ENCODE measurements at places on chromosomes 7 and 10.
A peak's percentile ranks its signal among the peaks of the same experiment; 100 is the strongest.

DNA sequence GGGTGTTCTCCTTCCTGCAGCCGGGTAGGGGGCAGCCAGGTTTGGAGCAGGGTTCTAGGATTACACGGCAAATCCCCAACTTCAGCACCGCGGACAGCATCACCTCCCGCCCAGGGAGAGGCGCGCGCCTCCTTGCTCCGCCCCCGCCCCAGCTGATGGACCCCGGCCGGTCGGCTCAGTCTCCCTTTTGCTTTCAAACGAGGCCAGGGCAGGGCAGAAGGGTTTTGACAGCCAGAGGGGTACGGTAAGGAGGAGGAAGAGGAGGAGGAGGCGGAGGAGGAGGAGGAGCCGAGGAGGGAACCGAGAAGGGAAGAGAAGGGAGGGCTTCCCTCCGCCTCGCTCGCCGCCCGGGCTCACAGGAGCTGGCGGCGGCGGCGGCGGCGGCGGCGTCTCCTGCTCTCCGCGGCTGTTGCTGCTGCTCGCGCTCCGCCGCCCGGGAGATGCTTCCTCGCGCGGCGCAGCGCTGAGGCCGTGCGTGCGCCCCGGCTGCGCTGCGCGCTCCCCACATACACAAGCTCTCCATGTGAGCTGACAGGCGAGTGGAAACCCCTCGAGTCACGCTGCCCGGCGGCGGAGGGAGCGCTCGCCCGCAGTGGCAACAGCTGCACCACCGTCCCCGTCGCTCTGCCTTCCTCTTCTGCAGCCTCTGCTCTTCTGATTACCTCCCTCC, 615 bp upstream of the CNTNAP2 start:
- DNase-seq = no peak

DNA sequence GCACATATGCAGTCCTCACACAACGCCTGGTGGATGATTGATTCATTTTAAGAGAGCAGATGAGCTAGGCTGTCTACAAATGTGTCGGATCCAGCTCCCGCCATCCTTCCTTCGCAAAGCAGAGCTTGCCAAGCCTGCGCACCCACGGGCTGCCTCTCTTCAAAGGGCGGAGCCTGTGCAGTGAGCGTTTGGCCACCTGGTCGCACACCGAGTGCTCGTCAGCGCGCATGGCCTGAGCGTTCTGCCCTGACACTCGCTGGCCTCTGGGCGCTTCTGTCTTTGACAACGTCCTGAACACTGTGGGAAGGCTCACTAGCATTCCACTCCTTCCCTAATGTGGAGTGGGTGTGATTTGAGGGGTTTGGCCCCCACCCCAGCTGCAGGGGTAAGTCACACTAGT, 47.1 kb upstream of the TMEM72 start:
- no peak for DNase-seq

GRCh38 chr7:117982071-117983055, 109.1 kb upstream of the CTTNBP2 start:
- no peak for DNase-seq

DNA sequence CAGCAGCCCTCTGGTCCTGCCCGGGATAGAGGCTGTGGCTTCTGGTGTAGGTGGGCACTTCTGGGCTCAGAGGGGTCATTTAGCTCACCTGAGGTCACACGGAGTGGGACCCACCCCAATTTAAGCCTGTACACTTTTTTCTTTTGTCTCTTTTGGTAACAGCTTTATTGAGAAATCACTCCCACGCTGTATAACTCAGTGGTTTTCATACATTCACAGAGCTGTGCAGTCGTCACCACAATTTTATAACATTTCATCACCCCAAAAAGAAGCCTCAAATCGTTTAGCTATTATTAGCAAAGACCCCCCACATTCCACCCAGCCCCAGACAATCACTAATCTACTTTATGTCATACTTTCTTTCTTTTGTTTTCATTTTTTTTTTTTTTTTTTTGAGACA, 62.3 kb downstream of the LHPP start:
- no peak for DNase-seq

DNA sequence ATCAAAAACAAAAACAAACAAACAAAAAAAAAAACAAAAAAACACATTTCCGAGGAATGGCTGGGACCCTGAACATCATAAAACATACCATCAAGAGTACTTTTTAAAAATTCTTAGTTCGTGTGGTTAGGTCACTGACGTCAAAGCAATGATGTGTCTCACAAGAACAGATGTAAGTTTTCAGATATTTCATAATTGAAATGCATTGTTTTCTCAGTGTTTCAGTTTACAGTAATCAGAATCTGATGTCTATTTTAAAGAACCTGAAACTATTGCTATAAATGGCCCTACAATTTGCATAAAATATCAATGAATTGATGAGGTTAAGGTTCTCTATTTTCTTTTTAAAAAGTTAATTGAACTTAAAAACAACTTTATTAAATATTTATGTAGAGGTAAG, 103.7 kb upstream of the HGF start:
- DNase-seq = no peak

DNA sequence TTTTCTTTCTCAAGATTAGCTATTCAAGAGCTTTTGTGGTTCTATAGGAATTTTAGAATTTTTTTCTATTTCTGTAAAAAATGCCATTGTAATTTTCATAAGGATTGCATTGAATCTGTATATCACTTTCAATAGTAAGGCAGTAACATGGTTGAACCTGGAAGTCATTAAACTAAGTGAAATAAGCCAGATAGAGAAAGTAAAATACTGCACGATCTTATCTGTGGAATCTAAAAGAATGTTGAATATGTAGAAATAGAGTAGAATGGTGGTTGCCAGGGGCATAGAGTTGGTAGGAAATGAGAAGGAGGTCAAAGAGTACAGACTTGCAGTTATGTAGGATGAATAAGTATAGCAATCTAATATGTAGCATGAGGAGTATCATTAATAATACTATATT, 1073.5 kb upstream of the LRRN3 start:
- DNase-seq = no peak

DNA sequence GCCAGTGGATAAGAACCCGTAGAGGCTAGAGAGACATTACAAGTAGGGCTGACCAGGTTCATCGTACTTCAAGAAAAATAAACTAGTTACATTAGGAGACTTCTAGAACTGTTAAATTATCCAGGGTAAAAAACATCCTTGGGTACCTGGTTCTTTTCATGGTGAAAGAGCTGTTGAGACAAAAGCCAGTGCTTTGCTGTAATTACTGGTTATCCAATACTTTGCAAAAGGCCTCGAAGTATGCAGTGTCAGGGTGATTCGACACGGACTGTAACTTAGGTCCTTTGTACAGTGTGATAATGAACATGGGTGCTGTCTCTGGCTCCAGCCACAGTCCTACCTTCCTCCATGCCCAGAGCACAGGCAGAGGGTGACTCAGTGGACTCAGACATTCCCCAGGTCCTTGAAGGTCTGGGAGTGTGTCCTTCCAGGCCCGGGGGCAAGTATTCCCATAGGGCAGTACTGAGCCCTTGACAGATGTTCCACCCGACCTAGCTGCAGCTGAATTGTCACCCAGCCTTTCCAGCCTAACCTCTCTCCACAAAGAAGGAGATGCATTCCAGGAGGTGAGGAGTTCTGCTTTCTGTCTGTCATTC, 123.6 kb upstream of the TMEM72 start:
- DNase-seq = no peak

GRCh38 chr10:23439961-23440889, 1.4 kb downstream of the OTUD1 start:
- DNase-seq = peak; percentile 15

GRCh38 chr10:124074501-124075109, 18.8 kb downstream of the CHST15 start:
- no peak for DNase-seq

GRCh38 chr10:113000876-113001598, 51.0 kb downstream of the TCF7L2 start:
- DNase-seq = no peak

DNA sequence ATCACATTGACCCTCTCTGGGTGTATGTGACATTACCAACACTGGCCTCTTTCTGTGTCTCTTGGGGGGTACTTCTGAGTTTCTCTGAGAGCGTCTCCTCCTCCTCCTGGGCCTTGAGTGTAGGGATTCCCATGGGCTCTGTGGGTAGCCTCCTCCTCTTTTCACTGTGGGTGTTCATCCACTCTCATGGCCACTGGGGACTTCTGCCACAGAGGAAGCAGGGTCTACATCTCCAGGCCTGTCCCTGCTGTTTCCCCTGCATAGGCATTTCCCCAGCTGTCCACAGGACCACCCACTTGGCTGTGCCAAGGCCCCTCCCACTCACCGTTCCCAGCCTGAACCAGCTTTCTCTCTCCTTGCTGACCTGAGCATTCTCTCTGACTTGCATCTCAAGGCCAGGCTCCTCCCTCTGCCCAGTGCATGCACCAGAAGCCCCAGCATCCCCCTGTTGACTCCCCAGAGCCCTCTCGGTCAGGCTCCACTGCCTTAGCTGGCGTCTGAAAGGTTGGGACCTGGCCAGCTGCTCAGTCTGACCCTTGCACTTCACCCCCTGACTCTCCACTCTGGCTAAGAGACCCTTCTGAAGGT, 487.6 kb downstream of the GLRX3 start:
- DNase-seq = no peak

GRCh38 chr7:14551310-14551709, 351.2 kb downstream of the DGKB start:
- DNase-seq = no peak

DNA sequence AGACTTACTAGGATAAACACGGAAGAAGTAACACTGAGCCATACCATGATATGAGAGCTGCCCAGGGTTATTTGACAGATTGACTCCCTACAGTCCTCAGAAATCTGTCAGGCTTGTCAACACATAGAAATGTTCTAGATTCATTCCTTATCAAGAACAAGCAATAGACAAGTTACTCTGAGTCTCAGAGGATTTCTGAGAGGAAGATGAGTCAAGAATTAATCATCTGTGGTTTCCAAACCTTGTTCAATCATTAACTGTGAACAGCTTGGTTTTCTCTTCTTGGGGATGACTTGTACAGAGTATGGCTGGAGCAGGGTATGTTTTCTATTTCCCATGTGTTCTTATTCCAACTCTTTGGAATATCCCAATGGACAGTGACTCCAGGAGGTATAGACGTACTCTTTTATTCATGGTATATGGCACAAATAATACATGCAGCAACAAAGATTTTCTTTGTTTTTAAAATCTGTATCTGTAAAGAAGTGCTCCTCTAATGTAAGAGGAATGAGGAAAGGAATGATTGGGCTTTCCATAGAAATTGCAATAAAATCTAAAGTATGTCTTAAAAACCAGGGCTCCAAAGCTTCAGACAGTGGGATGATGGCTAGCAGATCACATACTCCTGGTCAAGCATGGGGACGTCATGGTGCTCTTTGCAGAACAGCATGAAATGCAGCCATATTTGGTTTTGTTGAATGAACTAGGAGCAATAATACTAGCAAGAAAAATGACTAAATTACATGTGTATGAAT, 11.9 kb upstream of the SFR1 start:
- no peak for DNase-seq

DNA sequence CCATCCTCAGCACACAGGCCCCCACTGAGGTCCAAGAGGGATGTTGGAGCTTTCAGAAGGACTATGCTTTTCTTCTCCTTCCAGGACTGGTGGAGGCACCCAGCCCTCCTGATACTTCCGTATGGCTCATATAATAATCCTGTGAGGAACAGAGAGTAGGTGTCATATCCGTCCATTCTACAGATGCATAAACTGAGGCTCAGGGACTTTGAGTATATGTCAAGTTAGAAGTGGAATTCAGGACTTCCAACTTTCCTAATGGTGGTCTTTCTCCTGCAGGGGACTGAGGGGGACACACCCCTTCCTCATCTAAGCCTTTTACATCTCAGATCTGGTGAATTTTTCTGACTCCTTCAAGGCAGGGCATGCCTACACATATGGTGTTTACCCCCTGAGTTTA, 153.7 kb downstream of the RPS24 start:
- no peak for DNase-seq

DNA sequence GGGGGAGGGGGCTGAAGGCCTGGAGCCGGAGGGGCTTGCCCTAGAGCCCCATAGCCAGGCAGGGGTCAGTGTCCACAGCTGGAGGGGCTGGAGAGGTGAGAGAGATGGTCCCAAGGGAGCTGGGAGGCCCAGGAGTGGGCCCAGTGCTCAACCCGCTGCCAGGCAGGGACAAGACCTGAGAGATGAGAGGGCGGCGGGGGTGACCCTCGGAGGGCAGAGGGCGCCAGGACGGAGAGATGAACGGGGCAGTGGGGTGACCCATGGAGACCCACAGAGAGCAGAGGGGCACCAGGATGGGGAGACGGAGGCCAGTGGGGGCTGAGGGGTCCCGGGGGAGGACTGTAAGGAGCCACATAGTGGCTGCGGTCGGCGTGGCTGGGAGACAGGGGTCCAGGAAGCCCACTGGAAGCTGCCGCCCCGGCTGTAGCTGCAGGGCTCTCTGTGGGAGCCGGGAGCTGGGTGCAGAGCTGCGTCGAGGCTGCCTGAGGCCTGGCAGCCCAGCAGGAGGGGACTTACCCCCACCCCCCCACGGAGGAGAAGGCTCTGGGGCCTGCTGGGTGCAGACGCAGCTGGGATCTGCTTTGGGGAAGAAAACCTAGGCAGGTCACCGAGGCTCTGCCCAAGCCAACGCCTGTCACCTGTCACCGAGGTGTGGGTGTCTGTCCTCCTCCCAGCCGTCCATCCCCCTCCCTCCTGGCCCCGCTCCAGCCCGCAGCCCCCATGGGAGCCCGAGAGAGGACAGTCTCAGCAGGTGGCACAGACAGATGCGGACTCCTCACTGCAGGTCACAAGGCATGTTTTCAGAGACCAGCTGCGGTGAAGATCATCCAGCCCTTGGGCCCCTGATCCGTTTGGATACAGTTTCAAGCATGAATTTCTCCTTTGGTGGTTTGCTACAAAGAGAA, 25.1 kb downstream of the PWWP2B start:
- DNase-seq = no peak

DNA sequence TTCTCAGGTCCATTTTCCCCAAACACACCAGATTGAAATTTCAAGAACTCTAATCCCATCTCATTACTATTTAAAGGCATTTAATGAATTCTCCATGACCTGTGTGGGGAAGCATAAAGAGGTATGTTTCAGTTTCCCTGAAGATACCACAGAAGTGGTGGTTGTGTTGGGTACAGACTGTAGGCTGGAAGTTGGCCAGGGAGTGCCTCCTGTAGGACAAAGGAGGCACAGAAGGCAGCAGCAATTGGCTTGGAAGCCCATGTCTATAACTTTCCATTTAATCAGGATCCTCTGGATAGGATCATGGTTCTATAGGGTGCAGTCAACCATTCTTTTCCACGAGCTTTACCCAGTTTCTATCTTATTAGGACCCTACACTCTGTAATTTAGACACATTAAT, 8.6 kb upstream of the BET1 start:
- DNase-seq = no peak

GRCh38 chr10:10967581-10968256, 50.0 kb upstream of the CELF2 start:
- no peak for DNase-seq
